ENCODE measurements at places on chromosomes 1 and 21.

DNA sequence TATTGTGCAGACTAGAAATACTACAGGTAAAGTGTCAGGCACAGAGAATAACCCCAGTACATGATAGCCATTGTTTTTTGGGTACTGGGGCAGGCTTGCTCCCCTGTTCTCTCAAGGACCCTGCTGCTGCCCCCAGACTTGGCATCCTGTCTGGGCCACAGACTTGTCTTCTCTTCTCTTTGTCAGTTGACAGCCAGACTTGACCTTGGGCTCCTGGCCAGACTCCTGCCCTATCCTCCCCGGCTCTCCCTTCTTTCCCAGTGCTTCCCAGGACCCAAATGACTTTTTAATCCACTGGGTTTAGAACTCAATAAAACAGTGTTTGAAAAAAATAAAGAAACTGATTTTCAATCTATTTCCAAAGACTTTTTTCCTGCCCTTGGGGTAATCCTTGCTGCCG, 43.2 kb downstream of the ZSCAN20 start:
- DNase-seq: no peak

- DNase-seq: no peak
These were observed 478 bp upstream of the PRDM2 start for GRCh38 chr1:13699510-13699909.

DNA sequence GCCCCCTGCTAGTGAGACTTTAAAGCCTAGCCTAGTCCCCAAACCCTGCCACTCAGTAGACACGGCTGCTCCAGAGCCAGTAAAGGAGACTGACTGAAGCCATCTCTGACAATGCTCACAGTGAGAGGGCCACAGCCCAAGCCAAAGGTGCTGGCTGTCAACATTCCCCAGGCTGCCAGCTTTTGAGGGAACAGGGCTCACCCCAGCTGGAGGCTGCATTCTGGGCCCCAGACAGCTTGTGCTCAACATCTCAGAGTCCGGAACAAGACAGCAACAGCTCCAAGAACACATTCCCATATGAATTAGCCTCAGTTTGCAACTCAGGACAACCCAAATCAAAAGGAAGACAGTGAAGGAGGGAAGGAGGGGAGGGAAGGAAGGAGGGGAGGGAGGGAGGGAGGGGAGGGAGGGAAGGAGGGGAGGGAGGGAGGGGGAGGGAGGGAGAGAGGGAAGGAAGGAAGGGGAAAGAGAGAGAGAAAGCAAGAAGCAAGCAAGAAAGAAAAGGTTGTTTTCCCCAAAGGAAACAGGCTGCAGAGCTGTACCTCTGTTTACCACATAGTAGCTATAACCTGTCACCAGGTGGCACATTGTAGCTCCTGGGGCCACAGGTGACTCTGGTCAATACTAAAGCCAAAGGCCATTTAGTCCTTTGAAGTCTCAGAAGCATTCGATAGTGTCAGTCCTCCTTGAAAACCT, 5.4 kb downstream of the ARTN start:
- DNase-seq: no peak

DNA sequence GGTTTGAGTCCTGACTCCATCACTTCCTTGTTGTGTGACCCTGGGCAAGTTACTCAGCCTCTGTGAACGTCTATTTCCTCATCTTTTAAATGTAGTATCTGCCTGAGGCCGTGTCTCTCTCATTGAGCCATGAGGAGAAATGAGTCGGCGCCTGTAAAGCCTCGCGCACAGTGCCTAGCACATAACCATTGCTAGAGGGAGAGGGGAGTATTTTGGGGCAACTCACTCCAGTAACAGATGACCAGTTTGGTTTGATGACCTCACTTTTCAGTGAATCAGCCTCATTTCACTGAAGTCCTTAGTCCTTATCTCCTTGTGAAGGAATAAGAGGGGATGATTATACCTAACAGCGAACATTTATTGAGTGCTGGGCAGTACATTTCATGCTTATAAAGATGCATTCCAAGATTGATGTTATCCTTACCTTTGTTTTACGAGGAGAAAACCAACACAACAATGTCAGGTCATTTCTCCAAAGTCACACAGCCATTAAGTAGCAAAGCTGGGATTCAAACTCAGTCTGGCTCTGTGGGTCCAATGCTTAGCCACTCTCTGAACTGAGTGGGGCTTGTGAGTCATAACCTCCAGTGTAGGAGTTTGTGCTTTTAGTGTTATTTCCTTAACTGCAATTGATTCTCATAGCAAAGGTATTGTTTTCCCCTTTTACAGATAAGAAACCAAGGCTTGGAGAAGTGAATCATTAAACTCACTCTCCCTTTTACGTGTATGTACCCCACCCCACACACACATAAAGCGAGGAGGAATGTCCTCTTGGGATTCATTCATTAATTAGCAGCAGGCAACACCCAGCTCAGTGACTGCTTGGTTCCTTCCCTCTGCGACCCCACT, 25.9 kb downstream of the KCNC4 start:
- DNase-seq: peak; percentile 54

DNA sequence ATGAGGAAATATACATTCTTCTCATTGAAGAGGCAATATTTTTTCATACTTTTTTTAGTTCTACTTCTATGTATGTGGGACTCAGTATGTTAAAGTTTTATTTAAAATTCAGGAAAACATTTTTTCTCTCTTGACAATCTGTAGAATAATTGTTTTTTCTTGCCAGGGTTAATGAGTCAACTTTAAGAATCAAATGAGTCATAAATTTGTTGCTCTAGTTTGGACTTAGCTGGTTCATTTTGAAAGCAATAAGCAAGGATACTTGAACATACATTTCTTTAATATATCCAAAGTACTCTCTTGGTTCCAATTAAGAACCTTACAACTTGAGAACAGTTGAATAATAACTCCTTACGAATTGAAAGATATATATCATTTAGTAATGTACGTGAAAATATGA, 1145.3 kb upstream of the B3GALT2 start:
- DNase-seq: peak; percentile 1

- DNase-seq: no peak
These were observed 359.2 kb downstream of the RRAGC start for GRCh38 chr1:38500352-38500751.

- DNase-seq: peak; percentile 45
These were observed 21.8 kb downstream of the ELK4 start for GRCh38 chr1:205610036-205610435.

DNA sequence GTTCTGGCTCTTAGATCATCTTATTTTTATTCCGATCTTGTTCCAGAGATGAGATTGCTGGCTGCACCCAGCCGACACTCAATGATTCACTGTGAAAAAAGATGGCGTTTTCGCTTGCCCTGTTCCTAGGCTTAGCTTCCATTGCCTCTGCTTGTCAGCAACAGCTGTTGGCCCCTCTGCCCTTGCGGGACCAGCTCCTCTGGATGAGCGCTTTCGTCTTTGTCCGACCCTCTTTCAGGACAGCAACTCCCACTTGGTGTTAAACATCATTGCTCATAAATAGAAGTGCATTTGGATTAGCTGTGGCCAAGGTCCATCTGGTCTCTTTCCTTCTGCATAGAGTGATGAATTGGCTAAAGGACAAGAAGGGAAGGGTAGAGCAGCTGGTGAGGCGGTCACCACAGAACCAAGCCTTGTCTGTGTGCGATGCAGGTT, 43.5 kb upstream of the SCCPDH start:
- DNase-seq: no peak

GRCh38 chr1:241706257-241706656, 54.2 kb downstream of the WDR64 start:
- DNase-seq: no peak

- DNase-seq: no peak
These were observed 26.2 kb upstream of the LYST start for GRCh38 chr1:235892734-235893413.

DNA sequence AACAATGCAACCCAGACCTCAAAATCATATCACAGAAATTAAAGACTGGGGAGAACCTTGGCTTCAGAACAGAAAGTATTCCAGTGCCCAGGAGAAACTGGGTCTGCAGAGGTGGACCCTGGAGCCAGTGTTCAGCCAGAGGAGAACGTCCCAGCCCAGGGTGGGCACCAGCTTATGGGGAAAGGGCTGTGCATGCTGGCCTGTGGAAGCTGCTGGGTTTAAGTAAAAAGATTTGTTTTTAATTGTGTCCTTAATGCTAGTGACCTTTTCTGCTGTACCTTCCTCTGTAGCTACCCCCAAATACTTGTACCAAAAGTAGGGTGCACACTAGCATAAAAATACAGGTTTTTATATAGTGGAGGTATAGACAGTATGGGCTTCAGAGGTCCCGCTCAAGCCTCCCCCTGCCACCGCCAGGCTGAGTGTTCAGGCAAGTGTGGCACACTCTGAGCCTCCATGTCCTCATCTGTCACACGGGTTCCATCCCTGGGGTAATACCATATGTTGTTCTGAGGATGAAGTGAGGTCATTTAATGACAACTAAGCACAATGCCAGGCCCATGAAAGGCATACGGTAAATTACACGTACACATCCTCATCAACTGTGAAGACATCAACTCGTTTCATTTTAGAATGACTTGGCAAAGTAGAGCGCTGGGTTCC, 47.0 kb downstream of the SLC37A1 start:
- no peak for DNase-seq

GRCh38 chr1:211514030-211514754, 22.2 kb upstream of the RD3 start:
- DNase-seq: peak; percentile 89

GRCh38 chr1:33298623-33299277, 22.1 kb downstream of the A3GALT2 start:
- DNase-seq: peak; percentile 52

GRCh38 chr1:90989990-90990389, 31.8 kb downstream of the ZNF644 start:
- DNase-seq: no peak

GRCh38 chr1:153919876-153920852, 2.6 kb downstream of the GATAD2B start:
- peak; percentile 33 for DNase-seq

GRCh38 chr1:43921022-43921421, 12.6 kb upstream of the ARTN start:
- DNase-seq: no peak

DNA sequence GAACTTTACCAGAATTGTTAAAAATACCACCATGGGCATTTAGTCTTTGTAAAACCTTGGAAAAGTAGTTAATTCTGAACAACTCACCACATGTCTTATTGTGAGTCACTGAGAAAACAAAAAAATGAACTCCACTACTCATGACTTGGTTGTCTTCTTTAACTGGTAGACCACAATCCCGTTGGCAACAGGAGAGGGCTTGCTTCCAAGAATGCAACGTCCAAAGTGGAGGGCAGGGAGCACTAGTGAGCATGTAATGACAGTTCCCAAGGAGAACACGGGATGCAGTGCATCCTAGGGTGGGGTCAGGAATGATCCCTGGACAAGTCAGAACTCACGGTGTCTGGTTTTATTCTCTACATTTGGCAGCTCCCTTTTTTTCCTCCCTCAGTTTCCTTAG, 15.2 kb upstream of the HMCN1 start:
- DNase-seq: peak; percentile 93

DNA sequence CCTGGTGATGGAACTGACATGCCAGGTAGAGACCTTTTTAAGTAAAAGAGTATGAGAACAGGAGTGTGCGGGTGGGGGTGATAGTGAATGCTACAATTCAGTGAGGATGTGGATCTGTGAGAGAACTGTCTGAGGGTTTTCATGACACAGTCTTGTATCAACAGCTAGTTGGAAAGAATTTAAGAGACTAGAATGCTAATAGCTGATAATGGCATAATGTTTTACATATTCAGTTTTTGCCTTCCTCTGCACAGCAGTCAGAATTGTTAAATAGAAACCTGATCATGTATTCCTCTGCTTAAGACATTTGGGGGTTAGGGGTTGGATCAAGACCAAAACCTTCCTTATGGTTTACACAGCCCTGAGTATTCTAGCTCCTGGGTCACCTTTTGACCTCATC, 152.8 kb upstream of the ZRANB2 start:
- DNase-seq: no peak

DNA sequence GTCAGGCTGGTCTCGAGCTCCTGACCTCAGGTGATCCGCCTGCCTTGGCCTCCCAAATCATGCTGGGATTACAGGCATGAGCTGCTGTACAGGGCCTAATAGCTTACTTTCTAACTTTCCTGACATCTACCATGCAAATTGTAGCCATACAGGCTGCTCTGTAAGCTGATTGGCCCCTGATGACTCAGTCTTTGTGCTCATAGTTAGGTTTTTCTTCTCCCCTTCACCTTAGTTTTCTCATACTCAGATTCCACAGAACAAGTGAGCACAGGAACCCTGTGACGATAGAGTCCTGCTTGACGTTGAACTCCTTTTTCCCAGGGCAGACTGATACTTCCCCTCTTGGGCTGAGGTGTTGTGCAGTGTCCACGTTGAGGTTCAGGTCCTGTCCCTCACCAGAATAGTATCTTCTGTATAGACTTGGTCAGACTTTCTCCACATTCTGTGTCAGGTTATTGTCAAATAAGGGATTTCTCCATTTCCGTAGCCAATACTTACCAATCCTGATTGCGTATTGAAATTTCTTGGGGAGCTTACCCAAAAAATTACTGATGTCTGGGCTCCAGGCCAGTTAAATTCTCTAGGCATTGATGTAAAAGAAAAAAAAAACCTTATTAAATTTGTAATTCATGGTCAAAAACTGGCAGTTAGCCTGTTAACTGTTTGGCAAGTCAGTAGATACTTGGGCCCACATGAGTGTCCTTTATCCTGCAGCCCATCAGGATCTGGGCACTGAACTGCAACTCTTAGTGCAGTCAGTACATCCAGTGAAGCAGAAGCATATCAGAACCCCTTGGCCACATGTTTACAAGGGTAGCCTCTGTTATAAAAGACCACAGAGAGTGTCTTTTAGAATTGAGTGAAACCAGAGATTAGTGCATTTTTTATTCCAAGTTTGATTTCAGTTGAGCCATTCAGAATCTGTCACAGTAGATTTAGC, 118.2 kb downstream of the DYRK1A start:
- peak; percentile 16 for DNase-seq

DNA sequence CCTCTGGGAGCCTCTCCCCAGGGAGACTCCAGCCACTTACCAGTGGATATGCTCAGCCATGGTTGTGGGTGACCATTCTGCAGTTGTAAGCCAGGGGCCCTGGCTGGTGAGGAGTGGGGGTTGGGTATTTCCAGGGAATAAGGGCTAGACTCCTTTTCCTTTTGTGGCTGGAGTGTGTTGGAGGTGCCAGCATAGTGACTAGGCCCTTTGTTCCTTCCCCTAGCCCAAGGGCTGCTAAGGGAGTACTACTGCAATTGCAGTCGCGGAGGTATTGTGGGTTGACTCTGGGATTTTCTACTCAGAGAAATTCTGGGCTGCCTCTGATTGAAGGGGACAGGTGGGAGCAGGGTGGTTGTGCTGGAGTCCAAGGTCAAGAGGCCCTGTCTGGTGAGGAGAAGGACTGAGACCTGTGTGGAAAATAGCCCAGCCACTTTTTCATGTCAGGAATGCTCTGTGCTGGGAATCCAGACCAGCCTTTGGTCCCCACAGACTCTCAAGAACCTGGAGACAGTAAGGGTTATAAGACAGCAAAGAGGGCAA, 43.1 kb downstream of the MROH9 start:
- no peak for DNase-seq

Data from fibroblast of upper back skin (primary cell).